ENCODE measurements at places on chromosomes 4 and X. TPM values are rescaled to one million over a fixed set of nuclear protein-coding genes. Genes with fewer than 3 reads are reported as not detected.

DNA sequence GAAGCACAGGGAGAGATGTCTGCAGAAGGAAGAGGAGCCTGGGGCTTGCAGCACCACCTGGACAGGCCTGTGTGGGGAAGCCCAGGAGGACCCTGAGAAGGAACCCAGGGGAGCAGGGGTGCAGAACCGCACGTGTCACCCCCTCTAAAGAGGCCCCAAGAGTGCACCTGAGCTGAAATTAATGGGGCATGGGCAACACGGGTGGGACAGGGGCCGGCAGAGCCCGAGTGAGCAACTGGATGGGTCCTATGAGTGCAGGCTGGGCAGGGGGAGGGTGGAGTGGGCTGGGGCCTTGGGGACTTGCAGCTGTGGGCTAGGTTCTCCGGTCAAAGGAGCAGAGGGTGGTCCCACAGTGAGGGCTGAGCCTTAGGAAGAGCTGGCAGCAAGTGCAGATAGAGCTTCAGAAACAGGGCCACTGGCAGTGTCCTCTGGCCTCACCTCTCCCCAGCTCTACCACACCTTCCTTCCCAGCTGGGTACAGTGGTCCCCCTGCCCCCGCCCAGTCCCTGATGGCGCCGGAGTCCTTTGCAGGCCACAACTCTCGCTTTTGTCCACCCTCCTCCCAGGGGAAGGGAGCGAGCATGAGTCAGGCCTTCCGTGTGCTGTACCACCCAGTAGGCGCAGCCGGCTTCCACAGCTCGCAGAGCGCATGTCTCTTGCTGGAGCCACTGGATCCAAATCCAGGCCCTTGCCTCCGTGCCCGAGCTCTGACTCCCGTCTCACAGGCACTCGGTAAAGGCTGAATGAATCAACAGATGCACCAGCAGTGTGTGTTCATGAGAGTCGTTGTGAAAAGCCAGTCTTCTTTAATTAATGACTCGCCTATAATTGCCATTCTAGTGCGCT, 131.6 kb downstream of the HMX1 start:
- no peak for DNase-seq

The TMEM154 gene
- 1.8 TPM for total RNA-seq

DNA sequence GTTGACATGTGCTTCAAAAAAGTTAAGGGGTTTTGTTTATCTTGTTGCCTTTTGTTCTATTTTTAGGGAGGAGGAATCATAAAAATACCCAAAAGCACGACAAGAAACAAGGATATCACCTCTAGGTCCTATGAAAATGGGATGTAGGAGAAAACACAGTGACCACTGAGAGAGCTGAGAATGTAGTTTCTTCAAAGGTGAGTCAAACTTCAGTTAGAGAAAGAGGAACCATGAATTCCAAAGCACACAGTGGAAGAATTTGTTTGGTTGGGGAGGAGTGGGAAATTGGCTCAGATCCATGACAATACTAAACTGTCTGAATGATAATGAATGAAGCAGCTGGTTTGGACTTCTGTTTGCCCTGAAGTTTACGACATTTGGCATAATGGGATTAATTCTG, 19.1 kb upstream of the FRYL start:
- no peak for DNase-seq

The SPANXA2 gene
- total RNA-seq, result not detected

DNA sequence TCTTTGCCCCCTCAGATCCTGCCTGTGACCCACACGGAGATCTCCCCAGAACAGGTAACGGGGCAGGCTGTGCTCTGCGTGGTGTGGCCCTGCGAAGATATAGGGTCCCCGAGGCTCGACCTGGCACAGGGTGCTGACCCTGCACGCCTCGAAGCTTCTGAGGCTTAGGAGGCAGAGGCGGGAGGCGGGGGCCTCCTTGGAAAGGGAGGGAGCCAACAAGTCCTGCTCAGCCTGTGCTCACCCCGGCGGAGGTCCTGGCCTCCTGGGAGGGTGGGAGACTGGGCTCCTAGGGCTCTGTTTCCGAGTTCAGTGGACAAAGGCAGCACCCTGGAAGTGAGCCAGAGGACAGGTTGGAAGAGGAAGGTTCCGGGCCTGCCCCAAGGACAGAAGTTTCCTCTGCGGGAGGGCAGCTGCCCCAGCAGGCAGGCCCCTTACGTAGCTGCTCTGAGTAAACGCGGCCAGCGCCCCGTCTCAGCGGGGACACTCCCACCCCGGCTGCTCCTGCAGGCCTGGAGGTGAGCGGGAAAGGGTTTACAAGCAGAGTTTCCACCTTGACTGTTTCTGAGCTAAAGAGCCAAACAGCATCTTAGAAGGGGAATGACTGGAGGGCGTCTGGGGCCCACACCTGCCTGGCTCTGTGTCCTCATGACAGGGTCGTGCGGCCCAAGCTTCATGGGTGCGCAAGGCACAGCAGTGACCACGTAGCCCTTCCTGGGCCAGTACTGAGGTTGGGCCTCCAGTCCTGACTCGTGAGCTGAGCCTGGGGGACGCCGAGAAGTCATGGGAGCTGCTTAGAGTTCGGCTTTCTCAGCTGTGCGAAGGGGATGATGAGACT, 16.1 kb downstream of the TMEM175 start:
- peak; percentile 86 for DNase-seq

The TCEAL2 gene
- total RNA-seq, result not detected

GRCh38 chrX:151818828-151819227, 84.3 kb downstream of the CNGA2 start:
- no peak for DNase-seq

- no peak for DNase-seq
Observed at GRCh38 chr4:167177925-167178324, 56.4 kb downstream of the SPOCK3 start.

- no peak for DNase-seq
Observed at GRCh38 chr4:30385650-30386049, 334.5 kb upstream of the PCDH7 start.

DNA sequence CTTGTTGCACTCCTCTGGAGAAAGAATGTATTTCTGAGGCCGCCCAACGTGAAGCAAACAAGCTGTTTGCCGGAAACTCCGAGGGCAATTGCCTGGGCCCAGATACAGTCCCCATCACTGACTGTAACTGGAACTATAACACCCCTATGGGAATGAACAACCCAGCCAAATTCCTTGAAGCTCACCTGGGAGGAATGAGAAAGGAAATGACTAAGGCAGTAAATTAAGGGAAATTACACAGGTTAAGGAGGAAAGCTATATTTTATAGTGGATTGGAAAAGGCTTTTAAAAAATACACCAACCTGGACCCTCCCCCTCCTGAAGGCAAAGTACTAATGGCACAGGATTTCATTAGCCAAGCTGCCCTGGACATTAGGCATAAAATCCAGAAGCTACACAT, 11.7 kb upstream of the HERC5 start:
- DNase-seq, result no peak

GRCh38 chr4:186192066-186192612, 772 bp downstream of the CYP4V2 start:
- no peak for DNase-seq

DNA sequence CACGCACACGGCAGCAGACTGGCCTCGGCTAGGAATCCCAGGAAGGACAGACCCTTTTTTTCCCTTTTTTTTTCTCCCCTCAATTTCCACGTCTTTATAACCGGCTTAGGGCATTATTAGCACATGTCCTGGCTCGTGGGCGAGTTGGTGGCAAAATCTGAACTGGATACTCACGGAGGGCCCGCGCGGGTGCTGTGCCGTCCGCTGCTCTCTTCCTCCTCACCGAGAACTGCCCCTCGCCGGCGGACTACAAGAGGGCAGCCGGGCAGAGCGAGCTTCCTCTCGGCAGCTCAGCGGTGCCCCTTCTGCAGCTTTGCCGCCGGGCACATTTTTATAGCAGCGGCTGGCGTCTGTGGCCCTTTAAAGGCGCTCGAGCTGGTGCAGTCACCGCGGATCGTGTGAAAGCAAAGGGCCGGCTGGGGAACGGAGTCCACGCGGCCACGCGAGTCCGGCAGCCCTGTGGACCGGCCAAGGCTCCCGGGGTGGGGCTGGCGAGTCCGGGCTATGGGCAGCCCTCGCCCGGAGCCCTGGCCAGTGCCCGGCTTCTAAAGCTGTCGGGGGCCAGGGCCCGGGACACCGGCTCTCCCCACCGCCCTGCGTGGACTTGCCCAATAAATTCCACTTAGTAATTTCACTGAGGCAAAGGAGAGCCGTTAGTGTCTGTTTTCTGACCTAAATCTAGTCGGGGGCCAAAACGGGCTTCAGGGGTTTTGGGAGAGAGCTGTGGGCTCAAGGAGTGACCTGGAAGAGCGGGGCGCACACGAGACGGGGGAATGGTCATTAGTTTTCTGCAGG, 1.3 kb upstream of the CITED1 start:
- no peak for DNase-seq

The UGT2B11 gene
- total RNA-seq, result not detected

DNA sequence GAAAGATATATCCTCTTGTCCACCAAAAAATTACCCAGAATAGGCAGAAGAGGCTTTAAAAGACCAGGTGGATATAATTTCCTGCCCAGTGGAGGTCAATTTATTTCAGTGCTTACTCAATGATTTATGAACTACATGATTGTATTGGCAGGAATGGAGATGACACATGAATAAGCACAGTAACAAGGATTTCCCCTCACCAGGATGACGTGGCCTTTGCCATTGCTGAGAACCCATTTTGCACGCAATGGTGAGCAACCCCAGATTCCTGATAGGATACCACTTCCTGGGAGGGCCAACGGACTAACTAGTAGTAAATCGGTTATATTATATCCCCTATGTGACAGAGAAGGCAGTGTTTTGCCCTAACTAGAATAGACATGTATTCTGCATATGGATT, 11.6 kb upstream of the TTC29 start:
- no peak for DNase-seq

DNA sequence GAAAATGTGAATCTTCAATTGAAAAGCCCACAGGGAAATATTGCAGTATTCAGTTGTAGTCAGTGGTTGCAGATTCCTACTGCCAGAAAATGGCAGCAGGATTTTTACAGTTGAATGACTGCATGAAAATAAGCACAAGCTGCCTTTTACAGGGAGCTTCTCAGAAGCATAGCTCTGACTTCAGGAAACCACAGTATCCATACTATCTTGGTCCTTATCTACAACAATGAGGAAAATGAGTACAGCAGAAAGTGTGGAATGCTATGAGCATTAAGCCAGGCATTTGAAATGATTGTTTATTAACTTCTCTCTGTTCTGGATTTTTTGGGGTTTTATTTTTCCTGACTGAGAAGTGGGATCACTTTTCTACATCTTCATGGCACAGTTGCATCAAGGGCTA, 34.6 kb upstream of the PRRG1 start:
- no peak for DNase-seq

GRCh38 chrX:47900833-47901232, 64.1 kb downstream of the ZNF81 start:
- DNase-seq, result no peak

DNA sequence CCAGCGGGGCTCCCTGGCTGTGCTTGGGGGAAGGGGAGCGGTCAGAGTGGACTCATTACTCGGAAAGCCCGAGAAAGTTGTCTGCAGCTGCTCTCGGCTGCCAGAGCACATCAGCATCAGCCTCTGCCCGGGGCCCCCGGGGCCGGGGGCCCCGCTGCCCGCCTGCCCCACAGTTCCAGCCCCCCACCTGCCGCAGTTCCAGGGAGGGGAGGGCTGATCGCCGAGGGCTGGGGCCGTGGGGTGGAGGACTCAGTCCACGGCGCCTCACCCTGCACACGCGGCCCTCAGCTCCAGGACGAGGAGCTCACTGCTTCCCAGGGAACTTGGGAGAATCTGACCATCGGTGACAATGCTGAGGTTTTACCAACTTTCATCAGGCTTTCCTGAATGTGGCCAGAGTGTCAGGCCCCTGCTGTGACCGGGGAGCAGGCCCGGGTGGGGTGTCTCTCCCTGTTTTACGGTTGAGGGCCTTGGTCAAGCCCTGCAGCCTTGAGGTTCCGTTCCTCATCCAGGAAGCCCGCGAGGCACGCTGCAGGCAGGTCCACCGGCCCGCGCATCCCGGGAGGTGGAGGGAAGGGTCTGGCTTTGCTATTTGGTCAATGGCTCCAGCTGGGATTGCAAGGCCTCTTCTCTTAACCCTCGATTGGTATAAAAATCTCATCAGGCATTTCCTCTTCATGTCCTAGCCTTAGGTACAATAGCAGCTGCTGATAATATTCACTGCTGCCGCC, 57.2 kb downstream of the CPZ start:
- peak; percentile 73 for DNase-seq

DNA sequence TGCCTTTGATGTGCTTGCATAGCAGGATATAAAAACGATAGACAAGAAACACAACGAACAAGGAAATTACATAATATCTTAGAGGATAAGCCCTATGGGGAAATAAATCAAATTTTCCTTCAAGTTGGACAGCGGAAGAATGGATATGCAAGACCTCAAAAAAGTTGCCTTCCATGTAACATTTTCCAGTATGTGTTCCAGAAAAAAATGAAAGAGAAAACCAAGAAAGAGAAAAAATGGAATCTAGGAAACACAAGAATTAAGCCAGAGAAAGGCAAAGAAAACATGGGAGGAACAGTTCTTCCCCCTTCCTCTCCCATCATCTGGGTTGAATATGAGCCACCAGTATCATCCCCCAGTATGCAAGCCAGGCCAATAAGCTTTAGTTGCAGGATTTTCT, 34.6 kb upstream of the MID1 start:
- DNase-seq, result no peak
